ENCODE measurements at places on chromosomes 6 and 20.

DNA sequence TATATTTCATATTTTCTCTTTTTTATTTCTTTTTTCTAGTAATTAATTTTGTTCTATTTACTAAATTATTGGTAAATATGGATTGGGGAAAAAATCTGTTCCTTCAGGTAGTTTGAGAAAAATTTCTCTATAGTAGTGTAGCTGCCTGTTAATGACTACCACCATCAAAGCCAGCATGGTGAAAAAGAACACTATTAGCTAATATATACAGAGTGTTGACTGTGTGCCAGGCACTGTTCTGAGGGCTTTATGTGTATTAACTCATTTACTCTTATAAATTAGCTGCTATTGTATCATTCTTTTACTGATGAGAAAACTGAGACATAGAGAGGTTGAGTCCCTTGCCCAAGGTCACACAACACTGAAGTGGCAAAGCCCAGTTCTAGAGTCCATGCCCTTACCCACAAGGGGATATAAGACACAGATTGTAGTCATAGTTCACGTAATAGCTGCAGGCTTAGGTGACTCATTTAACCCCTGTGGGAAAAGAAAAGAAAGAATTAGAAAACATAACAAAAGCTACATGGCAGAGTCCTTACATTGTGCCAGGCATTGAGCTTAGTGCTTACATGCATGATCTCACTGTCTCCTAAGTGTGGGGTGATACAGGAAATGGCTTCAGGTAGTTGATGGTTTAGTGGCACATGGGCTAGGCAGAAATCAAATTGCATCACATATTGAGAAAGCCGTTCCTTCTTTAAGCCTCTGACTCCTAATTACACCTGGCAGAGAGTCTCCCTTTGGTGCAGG lies 12.2 kb upstream of the AKIRIN2 start:
- DNase-seq: no peak

- DNase-seq: no peak
These were observed 129.7 kb upstream of the FAM184A start for GRCh38 chr6:119207971-119208725.

GRCh38 chr6:82385546-82385945 lies 21.9 kb downstream of the TPBG start:
- DNase-seq: no peak

GRCh38 chr20:17385798-17386197 lies 145.4 kb downstream of the BFSP1 start:
- DNase-seq: no peak

GRCh38 chr6:31042806-31043205 lies 32.5 kb downstream of the MUC22 start:
- no peak for DNase-seq

GRCh38 chr6:88116276-88116675 lies 49.9 kb downstream of the CNR1 start:
- no peak for DNase-seq

- no peak for DNase-seq
These were observed 131.3 kb upstream of the MTHFD1L start for GRCh38 chr6:150734235-150734634.

GRCh38 chr6:21981235-21981833 lies 315.5 kb downstream of the PRL start:
- no peak for DNase-seq

DNA sequence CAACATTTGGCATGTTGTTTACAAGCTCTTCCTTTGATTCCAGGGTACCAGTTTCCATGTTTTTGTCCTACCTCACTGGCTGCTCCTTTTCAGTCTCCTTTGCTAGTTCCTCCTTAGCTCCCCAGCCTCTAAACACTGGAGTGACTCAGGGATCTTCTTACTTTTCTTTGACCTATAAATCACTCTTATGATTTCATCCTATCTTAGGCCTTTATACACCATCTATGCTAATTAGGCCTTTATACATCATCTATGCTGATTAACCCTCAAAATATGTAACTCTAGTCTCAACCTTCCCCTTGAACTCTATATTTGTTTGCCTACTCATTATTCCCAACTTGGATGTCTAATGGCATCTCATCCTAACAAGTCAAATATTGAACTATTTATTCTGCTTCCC lies 9.5 kb downstream of the TMEM30A start:
- DNase-seq: no peak

DNA sequence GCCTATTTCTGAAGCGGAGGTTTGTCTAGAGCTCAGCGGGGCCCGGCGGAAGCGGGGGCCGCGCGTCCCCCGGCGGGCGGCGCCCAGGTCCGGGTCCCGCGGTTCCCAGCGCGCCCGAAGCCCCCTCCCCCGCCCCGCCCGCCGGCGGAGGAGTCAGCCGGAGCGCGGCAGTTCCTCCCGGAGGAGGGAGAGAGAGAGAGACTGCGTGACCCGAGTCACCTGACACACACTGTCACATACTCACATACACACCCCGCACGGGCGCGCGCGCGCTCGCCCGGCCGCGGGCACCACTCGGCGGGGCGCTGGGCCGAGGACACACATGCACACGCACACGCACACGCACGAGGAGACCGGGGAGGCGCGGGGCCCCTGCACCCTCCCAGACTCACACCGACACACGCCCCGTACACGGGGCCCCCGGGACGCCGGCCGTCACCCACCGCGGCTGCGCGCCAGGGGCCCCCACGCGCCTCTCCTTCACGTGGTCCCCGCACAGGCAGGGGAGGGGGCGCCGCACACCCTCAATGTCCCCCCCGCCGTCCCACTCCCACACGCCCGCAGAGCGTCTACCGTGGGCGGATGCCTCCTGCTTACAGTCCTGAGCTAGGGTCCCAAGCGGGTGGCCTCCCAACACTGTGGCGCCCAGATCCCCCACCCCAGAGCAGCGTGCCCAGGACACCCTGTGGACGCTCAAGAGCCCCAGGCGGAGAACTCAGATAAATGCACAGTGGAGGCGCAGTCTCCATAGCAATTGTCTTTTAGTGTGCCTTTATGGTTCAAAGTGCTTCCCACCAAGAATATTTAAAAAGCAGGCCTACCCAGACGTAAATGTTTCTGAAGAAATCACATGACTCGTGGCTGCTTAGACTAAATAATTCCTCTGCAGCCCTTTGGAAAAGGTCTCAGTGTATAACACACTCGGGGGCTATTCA lies at the start of gene RRAGD:
TSS of gene RRAGD (minus strand) at position 203 of the 935 bp plus-strand sequence. CDS start 280 bp downstream, outside the sequence.
- peak; percentile 64 for DNase-seq

- no peak for DNase-seq
These were observed 56.2 kb downstream of the RAB44 start for GRCh38 chr6:36753671-36754405.

DNA sequence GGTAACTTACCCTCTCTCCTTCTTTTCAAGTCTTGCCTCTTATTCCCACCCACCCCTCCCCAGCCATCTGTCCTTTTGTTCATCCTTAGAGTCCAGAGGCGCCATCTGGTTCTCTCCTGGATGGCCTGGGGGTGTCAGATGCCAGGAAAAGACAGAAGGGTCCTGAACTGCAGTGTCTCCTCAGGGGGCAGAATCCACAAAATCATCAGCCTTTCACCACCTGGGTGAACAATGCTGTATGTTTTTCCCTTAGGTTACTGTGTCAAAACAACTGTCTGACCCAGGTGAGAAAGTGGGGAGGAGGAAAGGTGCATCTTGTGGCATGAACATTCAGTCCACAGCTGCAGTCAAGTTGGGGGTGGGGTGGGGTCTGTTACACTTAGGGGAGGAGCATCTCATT lies 47.9 kb upstream of the FYN start:
- DNase-seq: no peak

DNA sequence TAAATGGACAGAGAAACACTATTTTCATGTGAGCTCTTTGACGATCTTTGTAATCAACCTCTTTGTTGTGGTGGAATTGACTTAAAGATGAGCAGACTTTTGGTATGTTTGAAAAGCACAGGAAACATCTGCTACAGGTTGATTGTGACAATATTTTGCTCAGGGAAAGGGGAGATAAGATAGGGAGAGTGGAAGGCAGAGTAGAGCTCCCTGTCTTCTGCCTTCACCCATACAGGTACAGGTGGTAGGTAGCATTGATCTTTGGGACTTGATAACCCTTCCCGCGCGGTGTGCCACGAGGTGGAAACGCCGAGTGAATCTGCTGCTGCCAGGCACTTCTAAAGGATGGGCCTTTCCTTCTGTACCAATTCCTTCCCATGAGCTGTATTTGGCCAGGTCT lies 183.6 kb downstream of the UTRN start:
- no peak for DNase-seq

- DNase-seq: no peak
These were observed 150.5 kb upstream of the PRSS16 start for GRCh38 chr6:27096834-27097511.

GRCh38 chr6:154783229-154783628 lies 50.0 kb downstream of the SCAF8 start:
- no peak for DNase-seq

DNA sequence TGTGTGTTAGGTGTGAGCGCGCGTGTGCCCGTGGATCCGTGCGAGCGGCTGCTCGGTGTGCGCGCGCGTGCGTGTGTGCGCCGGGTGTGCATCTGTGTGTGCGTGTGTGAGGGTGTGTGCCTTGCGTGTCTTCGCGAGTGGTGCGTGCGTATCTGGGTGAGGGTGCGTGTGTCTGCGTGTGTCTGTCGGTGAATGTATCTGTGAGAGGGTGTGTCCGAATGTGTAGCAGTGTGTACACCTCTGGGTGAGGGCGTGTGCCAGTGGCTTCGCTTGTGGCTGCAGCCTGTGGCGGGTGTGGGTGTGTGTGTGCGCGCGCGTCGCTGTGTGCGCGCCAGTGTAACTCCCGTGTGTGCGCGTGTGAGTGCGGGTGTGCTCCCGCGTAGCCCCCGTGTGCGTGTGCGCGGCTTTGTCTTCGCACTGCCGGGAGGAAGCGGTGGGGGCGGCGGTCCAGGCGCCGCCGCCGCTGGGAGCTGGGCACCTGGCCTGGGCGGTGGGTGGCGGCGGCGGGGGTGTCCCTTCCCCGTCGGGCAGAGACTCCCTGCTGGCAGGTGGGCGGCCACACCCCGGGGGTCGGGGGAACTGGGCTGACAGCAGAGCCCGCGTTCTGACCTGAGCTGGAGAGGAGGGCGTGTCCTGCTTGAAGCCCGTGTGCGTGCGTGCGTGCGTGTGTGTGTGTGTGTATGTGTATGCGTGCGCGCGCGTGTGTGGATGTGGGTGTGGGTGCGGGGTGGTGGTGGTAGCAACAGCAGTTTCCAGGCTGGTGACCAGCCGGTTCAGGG lies 61.3 kb upstream of the EPB41L1 start:
- DNase-seq: no peak

- DNase-seq: no peak
These were observed 682 bp upstream of the ZSCAN9 start for GRCh38 chr6:28224131-28225055.

DNA sequence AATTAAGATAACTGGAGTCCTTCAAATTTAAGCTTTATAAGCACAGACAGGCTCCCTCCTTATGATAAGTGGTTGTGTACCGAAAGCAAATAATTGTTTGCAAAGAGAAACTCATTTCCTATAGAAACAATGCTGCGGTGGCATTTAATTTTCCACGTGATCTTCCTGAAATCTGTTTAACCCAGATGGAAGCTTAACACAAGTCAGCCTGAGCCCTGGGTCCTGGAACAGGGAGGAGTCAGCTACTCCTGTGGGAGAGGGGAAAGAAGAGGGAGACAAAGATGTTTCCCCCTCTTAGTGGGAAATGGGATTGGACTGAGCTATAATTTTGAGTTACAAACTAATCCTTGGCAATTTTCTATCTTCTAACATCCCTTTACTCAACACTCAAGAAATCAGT lies 136.5 kb downstream of the ELOVL4 start:
- DNase-seq: no peak

GRCh38 chr6:112618849-112619248 lies 271.7 kb downstream of the RFPL4B start:
- no peak for DNase-seq

GRCh38 chr6:94071835-94072234 lies 652.5 kb upstream of the EPHA7 start:
- no peak for DNase-seq

DNA sequence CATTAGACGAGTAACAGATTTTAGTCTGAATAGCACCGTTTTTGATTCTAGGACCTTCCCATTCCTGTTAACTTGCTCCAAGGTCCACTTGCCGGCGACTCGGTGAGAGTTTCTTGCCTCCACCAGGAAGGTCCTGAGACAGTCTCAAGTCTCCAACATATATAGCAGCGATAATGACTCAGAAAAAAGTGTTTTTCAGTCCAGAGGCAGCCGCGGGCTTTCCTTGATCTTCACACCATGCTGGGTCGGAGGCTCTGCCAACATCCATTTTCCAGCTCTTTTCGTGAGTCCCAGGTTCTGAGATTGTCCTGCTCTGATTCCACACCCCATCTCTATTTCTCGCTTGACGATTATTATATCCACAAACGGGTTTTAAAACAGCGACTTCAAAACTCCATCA lies 170.5 kb downstream of the GPX5 start:
- no peak for DNase-seq

DNA sequence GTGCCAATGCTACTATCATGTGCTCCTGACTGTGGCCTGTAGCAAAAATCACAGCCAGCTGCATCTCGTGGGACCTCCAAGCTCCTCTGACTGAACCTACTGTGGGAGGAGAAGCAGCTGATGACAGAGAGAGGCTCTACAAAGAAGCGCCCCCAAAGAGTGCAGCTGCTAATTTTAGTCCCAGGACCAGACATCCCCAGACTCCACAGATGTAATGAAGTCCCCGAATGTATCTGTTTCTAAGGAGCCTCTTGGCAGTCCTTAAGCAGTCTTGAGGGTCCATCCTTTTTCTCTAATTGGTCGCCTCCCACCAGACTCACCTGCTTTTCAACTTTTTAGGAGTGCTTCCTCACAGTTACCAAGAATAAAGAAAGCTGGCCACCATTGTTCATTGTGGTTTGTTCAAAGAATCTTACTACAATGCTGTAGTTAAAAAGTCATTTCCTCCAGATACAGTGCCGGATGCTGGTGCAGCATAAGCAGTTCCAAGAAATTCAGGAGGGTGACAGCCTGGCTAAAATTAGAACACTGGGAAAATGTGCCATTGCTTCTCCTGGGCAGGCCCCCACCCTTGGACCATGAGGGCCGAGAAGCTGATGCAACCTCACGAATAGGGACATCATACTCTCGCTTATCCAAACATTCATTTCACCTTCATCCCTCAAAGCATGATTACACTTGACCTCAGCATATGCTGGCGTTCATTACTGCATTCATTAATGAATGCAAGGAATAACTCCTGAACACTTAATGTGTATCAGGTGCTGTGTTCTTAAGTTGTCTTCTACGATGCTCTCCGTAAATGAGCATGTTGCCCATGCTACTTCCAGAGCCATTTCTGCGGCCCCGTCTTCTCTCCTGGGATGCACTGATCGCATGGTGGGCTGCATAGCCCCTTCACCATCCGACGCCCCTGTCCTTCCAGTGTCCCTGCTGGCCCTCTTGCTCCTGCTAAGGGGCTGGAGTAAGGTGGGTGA lies 66.4 kb downstream of the LY86 start:
- no peak for DNase-seq

- no peak for DNase-seq
These were observed 37.4 kb downstream of the ANGPT4 start for GRCh38 chr20:878511-879307.
